Right cardiac atrium (tissue), 5 donors: ENCODE measurements at places on chromosomes 6 and 20. TPM values are rescaled to one million over a fixed set of nuclear protein-coding genes. Genes with fewer than 3 reads are reported as not detected.

The NMBR gene
- total RNA-seq = not detected

The NKAPL gene
- total RNA-seq = 6.1 TPM

The CLDN20 gene
- not detected for total RNA-seq

The GHRH gene
- 23.5 TPM for total RNA-seq

The RRAGD gene
- total RNA-seq = 92.2 TPM

The GNRH2 gene
- not detected for total RNA-seq

The TBX18 gene
- 9.1 TPM for total RNA-seq

The C20orf144 gene
- total RNA-seq = not detected

The KHDC1L gene
- total RNA-seq = not detected

The RSPO4 gene
- not detected for total RNA-seq

The TPD52L1 gene
- 21.4 TPM for total RNA-seq

DNA sequence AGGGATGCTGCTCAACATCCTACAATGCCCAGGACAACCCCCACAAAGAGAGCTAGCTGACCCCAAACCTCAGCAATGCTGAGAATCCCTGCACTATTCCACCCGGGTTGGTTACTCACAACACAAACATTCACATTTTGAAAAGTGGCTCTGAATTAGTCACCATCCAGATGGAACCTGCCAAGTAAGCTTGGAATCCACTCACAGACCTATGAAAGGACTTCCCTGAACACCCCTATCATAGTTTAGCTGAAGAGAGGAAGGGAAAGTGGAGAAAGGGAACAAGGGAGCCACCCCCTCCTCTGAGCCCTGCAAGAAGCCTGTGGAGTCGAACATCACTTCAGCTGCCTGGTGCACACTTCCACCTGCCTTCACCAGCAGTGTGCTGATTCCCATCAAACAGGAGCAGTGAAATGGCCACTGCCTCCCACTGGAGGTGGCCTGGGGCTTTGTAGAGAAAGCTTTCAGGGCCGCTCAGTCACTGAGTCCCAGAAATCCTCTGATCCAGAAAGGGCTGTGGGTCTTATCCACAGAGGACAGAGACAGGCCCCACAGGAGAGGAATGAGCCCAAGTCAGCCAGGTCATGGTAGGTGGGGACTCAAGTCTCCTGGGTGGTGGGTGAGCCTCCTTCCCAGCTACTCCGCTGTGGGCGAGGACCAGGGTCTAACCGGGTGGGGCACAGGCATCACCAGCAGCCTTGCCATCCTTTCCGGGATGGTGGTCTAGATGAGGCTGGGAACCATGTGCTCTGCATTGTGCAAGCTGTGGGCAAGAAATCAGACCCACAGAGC lies 203.7 kb downstream of the SYNDIG1 start:
- DNase-seq = no peak

DNA sequence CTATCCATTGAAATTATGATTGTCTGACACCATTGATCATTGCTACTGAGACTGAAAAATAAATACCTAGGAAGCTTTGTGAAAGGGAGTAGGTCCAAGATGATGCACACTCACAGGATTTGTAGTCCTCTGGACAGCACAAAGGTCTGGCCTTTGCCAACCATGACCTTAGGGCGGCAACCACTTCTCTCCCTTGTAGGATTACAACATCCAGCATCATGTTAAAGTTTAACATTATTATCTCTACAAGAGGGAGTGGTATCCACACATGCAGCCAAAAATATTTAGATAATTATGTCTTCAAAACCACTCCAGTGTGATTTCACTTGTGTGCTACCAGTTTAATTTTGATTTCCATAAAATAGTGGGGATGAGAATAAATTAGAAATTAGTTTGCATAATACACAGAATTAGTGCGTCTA lies 51.1 kb upstream of the NHSL1 start:
- peak; percentile 51 for DNase-seq

GRCh38 chr6:28442586-28442985 lies 705 bp downstream of the ZSCAN23 start:
- no peak for DNase-seq

- no peak for DNase-seq
These were observed 26.4 kb upstream of the SIRPA start for GRCh38 chr20:1868856-1869255.

DNA sequence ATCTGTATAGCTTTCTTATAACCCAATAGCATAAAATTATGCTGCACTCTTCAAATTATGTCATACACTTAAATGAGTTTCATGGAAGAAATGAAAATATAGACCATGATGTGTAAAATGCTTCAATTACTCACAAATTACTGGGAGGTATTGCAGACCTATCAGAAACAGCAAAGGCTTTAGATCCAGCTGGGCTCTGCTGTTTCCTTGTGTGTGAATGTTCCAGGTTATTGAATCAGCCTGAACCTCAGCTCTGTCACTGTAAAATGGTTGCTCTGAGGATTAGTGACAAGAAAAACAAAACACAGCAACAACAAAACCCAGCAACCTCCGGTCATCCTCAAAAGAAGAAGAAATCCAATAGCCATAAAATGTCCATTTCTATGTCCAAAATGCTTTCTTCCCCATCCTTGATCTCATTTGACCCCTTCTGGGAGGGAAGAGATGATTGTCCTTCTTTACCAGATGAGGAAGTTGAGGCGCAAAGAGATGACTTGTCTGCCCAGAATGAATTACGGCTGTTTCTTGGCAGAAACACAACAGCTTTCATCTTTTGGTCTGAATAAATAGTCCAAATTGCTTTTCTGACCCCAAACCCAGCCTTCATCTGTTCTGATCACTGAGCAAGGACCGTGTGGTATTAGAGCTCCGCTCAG lies 42.2 kb upstream of the TGM6 start:
- DNase-seq = no peak

- DNase-seq = peak; percentile 68
These were observed at the start of gene RRAGD for GRCh38 chr6:89412071-89413005. RRAGD (minus strand) TSS chr6:89412273; CDS start chr6:89411993, 280 bp downstream.

DNA sequence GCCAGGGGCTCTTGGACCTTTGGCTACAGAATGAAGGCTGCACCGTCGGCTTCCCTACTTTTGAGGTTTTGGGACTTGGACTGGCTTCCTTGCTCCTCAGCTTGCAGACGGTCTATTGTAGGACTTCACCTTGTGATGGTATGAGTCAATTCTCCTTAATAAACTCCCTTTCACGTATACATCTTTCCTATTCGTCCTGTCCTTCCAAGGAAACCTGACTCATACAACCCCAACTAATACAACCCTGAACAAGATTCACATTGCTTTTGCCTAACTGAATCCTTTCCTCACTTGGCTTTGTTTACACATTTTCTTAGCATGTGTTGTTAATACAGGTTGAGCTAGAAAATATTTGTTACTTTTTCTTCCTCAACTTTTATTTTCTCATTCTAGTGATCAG lies 21.9 kb downstream of the TBXT start:
- DNase-seq = no peak

- DNase-seq = peak; percentile 45
These were observed 61.5 kb downstream of the OGFRL1 start for GRCh38 chr6:71349976-71350615.

GRCh38 chr6:139699335-139699734 lies 324.9 kb upstream of the CITED2 start:
- DNase-seq = no peak

GRCh38 chr20:5825130-5825719 lies 75.0 kb downstream of the SHLD1 start:
- no peak for DNase-seq

GRCh38 chr20:24149881-24150307 lies 161.3 kb upstream of the GGTLC1 start:
- peak; percentile 37 for DNase-seq

GRCh38 chr6:50264995-50265571 lies 215.4 kb upstream of the DEFB112 start:
- DNase-seq = no peak

- peak; percentile 71 for DNase-seq
These were observed 164.9 kb upstream of the RREB1 start for GRCh38 chr6:6942831-6943230.

- no peak for DNase-seq
These were observed 242.8 kb upstream of the RGS17 start for GRCh38 chr6:153373869-153374268.

- DNase-seq = no peak
These were observed 216.2 kb downstream of the RNF144B start for GRCh38 chr6:18603361-18603760.

GRCh38 chr20:15535863-15536262 lies 1037.4 kb downstream of the KIF16B start:
- DNase-seq = no peak

DNA sequence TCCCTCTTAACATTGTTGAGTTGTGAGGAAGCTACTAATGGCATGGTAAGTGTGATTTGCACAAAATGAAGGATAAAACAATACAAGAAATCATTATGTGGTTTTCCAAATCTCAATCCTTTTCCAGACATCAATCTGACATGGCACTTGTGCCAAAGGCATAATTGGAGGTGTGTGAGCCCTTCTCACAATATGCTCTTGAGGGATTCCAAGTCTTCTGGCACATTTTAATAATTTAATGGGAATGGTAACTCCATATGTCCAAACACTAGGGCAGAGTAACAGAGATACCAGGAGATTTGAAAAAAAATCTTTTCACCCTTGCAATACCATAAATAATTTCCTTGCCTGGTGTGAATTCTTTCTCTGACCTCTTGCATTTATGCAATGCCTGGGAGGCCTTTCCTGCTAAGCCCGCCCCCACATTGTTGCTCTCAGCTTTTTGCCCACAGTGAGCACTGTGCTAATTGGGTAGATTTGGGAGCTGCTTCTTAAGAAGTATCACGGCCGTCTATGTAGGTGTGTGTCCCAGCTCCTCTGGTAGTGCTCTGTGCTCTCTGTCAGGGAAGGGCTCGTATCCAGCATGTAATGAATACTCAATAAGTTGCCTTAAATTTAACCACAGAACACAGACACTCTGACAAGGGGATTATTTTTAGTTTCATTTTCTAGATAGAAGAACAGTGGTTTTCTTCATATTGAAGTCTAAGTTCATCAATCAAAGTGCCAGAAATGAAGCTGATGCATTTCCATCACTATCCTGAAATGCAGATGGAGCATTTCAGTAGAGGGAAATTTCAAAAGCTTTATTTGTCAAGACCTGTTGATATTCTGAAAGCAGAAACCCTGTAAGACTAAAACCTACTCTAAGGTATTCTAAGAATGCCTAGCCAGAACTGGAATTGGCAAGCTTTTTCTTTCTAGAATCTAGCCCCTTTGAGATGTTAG lies 54.4 kb upstream of the CEP85L start:
- DNase-seq = no peak

DNA sequence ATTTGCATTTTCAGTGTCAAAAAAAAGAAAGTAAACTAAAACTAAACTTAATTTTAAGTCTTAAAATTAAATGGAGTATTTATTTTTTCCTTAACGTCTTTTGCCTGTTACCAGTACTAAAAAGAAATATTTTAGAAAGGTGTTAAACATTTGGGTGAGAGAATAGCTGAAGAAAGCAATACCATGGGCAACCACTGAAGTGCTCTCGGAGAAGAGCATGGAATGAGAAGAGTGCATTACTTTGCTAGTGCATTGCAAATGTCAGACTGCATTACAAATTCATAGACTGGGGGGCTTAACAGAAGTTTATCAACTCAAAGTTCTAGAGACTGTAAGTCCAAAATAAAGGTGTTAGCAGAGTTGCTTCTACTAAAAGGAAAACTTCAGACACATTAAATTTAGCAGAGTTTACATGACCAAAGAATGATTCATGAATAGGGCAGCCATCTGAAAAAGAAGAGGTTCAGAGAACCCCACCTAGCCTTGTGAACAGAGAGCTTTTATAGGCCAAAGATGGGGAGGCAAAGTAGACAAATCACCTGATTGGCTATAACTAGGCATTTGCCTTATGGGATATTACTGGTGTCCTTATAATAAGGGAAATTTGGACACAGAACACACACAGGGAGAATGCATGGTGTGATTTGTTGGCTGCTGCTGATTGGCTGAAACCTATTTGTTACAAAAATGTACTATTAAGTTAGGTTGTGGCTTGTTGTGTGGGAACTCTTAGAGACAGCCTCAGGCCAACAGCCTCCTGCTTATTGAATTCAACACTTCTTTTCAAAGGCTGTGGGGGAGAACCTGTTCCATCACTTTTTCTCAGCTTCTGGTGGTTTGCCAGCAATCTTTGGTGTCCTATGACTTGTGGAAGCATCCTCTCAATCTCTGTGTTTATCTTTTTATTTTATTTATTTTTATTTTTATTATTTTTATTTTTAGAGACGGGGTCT lies 106.7 kb upstream of the RREB1 start:
- no peak for DNase-seq

- DNase-seq = no peak
These were observed 18.9 kb downstream of the VPS52 start for GRCh38 chr6:33252759-33253158.

GRCh38 chr20:17128206-17128605 lies 98.6 kb upstream of the PCSK2 start:
- DNase-seq = no peak

DNA sequence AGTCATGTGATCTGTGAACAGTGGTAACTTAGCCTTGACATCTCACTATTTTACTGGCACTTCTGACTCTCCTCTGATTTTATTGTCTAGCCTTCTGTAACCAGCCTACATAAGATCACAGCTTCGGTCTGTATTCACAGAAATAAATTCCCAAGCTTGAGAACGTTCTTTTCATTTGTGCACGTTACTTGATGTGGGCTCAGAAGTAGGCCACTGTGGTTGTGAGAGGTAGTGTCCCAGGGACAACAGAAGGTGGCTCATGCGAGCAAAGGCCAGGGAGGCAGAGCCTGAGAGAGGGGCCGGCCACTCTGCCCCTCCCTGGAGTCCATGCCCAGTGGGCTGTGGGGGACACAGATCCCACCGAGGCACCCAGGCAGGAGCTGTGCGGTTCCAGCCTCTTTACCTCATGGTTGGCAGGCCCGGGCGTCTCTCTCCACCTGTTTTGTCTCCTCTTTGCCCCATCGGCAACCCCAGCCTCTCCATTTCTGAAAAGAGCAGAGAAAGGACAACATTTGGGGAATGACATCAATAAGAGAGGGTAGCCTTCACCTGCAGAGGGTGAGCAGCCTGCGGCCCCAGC lies 207.5 kb upstream of the CST7 start:
- DNase-seq = no peak

- no peak for DNase-seq
These were observed 1.1 kb downstream of the TBC1D32 start for GRCh38 chr6:121333196-121333595.

DNA sequence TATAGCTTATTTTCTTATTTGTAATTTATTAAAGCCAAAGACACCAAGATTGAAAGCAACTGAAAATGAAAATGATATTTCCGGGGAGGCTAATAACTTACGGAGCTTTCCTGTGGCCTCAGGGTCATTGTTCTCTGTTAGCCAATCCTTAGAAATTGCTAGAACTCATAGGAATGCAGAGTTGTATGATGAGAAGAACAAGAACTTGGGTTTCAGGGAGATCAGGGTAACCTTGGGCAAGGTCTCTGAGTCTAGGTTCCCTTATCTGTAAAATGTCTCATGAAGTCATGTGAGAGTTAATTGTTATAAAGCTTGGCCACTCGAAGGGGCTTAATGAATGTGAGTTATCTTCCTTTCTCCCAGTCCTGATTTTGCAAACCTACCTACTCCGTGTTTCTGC lies 20.1 kb upstream of the SERINC3 start:
- DNase-seq = no peak
